Activated CD4-positive, alpha-beta T cell treated with anti-CD3 and anti-CD28 coated beads, Interleukin-2, amount 10 ng/mL, durations not matched to agents 7 days and 5 days (primary cell): ENCODE measurements at places on chromosomes 5 and 9. TPM values are rescaled to one million over a fixed set of nuclear protein-coding genes. Genes with fewer than 3 reads are reported as not detected.

Gene LHX3
- total RNA-seq: not detected

GRCh38 chr9:37963936-37964739 is 60.2 kb upstream of the SLC25A51 start:
- DNase-seq: no peak
- no peak overlapping the region for H3K4me3 ChIP-seq
- H3K27ac ChIP-seq: no peak overlapping the region
- H3K36me3 ChIP-seq: no peaks in the 10 kb centered on the region
- peaks cover 5% of the 10 kb centered on the region for H3K4me1 ChIP-seq

Gene ATG12
- total RNA-seq: 44.5 TPM

GRCh38 chr9:108049671-108050494 is 560.3 kb upstream of the KLF4 start:
- no peaks in the 10 kb centered on the region for H3K36me3 ChIP-seq
- H3K27me3 ChIP-seq: no peaks in the 10 kb centered on the region
- no peak overlapping the region for H3K4me3 ChIP-seq
- no peak overlapping the region for H3K27ac ChIP-seq
- H3K4me1 ChIP-seq: no peaks in the 10 kb centered on the region

DNA sequence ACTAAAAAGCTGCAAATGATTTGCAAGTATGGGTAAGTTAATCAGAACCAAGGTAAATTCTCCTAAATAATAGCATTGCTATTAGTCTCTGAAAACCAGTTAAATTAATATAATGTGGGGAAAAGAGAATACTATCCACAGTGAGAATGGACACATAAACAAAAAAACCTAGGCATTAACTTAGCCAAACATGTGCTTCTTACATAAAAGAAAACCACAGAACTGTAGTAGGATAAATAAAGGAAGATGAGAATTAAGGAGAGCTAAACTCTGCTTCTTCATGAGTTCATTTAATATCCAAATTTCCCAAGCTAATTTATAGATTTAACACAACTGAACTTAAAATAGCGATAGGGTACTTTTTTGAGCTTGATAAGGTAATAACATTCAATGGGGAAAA is 31.8 kb downstream of the ABCA1 start:
- no peak for DNase-seq
- H3K27ac ChIP-seq: no peak overlapping the region
- H3K27me3 ChIP-seq: no peaks in the 10 kb centered on the region
- H3K4me3 ChIP-seq: no peak overlapping the region
- no peaks in the 10 kb centered on the region for H3K4me1 ChIP-seq

- H3K4me1 ChIP-seq: no peaks in the 10 kb centered on the region
- no peak for DNase-seq
- no peaks in the 10 kb centered on the region for H3K36me3 ChIP-seq
- H3K27me3 ChIP-seq: peaks cover 7% of the 10 kb centered on the region
- H3K27ac ChIP-seq: no peak overlapping the region
- H3K4me3 ChIP-seq: no peak overlapping the region
These were observed 161.8 kb downstream of the PJA2 start for GRCh38 chr5:109247986-109248385.
